ENCODE measurements at places on chromosomes 7 and 10.
A peak's percentile ranks its signal among the peaks of the same experiment; 100 is the strongest.

DNA sequence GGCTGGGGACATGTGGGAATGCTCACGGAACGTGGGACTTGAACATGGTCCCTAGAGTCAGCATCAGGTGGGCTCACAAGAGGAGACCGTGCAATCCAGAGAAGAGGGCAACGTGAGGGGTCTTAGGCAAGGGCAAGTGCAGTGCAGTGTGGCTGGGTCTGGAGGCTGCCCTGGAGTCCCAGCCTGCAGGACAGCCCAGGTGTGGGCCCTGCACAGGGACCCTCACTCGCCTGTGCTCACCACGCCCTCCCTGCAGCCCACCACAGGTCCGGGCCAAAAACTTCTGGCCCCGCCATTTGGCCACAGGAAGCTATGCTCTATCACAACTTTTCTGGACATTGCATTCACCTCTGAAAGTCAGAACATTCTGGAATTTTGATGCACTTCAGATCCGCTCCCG is 133.5 kb downstream of the PAXIP1 start:
- DNase-seq = no peak

- DNase-seq = no peak
These were observed 230.9 kb downstream of the AGMO start for GRCh38 chr7:15330943-15331342.

- peak; percentile 57 for DNase-seq
These were observed 147.5 kb downstream of the RTKN2 start for GRCh38 chr10:62121187-62121530.

DNA sequence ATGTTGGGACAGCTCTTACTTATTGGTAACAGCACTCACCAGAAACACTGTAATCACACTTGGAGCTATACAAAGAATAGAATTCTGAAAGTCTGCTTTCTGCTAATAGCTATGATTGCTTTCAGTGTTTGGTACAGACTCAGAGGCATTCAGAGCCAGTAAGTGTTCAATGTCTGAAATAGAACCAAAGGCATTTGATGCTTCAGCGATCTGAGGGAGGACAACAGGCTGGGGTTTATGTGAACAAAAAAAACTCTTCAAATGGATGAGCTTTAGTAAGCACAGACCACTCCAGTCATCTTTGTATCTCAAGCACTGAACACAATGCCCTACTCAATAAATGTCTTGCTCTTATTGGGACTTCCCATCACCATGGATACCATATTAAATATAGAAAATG is 322.8 kb upstream of the GRM3 start:
- DNase-seq = no peak

DNA sequence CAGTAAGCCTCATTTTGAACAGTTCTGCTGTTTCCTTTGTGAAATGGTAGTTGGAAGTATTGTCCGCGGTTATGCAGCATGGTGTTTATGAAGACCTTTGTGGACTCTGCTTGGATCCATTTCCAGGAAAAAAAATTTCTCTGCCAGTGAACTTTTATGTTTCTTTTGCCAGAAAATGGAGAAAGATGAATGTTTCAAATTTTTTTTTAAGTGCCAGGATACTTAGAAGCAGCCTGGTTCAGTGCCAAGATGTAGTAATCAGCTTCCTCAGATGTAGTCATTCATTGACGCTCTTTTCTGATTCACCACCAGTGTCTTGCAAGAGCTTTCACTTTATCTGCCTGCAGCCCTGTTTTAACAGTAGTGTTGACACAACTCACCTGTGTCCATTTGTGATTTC is 258.2 kb downstream of the SDK1 start:
- peak; percentile 96 for DNase-seq

- DNase-seq = peak; percentile 32
These were observed 71.1 kb downstream of the CFAP58 start for GRCh38 chr10:104424719-104425118.

DNA sequence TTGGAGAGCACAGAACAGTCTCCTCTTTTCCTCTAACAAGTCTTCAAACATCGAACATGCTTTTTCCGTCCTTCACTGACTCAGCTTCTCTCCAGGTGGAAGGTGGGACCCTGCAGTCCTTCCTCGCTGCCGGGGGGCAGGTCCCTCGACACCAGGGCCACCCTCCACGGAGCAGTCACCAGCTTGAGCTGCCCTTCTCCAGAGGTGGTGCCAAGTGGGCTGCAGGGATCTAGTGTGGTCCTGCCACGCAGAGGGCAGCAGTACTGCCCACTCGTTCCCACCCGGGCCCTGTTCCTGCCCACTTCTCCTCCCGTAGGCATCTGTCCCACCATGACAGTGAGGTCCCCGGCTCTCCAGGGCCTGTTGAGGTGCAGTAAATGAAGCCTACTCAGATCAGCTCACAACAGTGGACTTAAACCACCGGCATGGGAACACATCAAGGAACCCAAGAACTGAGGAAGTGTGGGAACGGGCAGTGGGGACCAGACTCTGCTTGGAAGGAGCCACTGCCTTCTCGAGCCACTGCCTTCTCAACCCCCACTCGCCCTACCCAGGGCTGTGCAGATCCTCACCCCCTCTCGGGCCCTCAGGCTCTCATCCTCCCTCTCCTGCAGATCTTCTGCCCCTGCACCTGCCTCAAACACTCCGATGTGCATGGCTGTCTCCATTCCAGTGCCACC is 153.9 kb downstream of the OAT start:
- no peak for DNase-seq

- DNase-seq = peak; percentile 98
These were observed 8.4 kb downstream of the OSBPL3 start for GRCh38 chr7:24971333-24972165.

GRCh38 chr7:111362506-111363054 is 199.7 kb downstream of the IMMP2L start:
- peak; percentile 75 for DNase-seq

All from iris pigment epithelial cell (primary cell).